ENCODE measurements at places on chromosomes 5 and 9. TPM values are rescaled to one million over a fixed set of nuclear protein-coding genes. Genes with fewer than 3 reads are reported as not detected.
A peak's percentile ranks its signal among the peaks of the same experiment; 100 is the strongest.

Gene SHROOM1
- 9.7 TPM for total RNA-seq

Gene OR1J2
- not detected for total RNA-seq

Gene DAB2
- 227 TPM for total RNA-seq

Gene CCDC69
- 1.1 TPM for total RNA-seq

Gene LCN12
- not detected for total RNA-seq

Gene SPINK4
- not detected for total RNA-seq

Gene FANCG
- total RNA-seq = 16.3 TPM

Gene LRRC19
- not detected for total RNA-seq

Gene ZNF883
- total RNA-seq = 4.5 TPM

Gene PHF24
- total RNA-seq = not detected

Gene NR2F1
- 21.6 TPM for total RNA-seq

Gene SPATA9
- total RNA-seq = 0.51 TPM

DNA sequence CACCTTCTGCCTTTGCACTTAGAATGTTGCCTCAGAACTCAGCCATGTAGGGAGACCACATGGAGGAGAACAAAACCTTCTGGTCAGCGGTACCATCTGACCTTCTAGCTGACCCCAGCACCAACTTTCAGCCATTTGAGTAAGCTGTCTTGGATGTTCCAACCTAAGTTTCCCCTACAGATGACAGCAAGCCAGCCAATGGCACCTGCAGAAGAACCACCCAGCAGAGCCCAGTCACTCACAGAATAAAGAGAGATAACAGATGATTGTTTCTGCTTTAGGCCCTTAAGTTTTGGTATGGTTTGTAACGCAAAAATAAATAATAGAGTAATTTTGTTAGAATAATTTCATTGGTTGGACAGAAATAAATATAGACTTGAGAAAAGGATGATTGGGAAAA lies 10.4 kb downstream of the DNAH5 start:
- no peak for DNase-seq

GRCh38 chr9:121249563-121249962 lies 18.4 kb upstream of the GSN start:
- DNase-seq = no peak

GRCh38 chr5:156274453-156274852 lies 52.5 kb upstream of the SGCD start:
- no peak for DNase-seq

- no peak for DNase-seq
These were observed 68.0 kb upstream of the CTNNA1 start for GRCh38 chr5:138685193-138685745.

DNA sequence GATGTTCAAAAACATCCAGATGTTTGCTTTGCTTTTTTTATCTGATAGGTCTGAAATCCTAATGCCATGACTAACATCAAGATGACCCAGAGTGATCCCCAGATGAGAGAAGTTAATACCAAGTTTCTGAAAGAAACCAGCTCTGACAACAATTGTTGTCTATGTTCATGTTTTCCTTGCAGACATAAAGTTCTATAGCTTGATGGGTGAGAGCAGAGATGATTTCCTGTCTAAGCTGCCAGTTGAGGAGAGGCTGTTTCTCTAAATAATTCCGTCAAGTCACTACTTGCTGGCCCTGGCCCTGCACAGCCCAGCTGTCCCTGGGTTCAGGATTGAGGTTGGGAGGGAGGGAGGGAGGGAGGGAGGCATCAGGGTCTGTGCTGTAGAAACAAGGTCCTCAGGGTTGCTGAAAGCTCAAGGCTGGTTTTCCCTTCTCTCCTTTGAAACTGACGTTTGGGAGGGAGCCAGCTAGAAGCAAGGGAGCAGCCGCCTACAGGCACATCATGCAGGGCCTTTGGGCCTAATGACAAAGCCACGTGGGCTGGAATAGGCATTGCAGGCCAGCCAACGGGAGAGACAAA lies 3.9 kb downstream of the SPARC start:
- DNase-seq = peak; percentile 61

GRCh38 chr5:151315998-151316597 lies 12.5 kb upstream of the SLC36A3 start:
- peak; percentile 68 for DNase-seq

GRCh38 chr9:134839455-134840125 lies 41.0 kb upstream of the FCN2 start:
- DNase-seq = no peak

- DNase-seq = no peak
These were observed 15.3 kb upstream of the NINJ1 start for GRCh38 chr9:93149361-93149760.

DNA sequence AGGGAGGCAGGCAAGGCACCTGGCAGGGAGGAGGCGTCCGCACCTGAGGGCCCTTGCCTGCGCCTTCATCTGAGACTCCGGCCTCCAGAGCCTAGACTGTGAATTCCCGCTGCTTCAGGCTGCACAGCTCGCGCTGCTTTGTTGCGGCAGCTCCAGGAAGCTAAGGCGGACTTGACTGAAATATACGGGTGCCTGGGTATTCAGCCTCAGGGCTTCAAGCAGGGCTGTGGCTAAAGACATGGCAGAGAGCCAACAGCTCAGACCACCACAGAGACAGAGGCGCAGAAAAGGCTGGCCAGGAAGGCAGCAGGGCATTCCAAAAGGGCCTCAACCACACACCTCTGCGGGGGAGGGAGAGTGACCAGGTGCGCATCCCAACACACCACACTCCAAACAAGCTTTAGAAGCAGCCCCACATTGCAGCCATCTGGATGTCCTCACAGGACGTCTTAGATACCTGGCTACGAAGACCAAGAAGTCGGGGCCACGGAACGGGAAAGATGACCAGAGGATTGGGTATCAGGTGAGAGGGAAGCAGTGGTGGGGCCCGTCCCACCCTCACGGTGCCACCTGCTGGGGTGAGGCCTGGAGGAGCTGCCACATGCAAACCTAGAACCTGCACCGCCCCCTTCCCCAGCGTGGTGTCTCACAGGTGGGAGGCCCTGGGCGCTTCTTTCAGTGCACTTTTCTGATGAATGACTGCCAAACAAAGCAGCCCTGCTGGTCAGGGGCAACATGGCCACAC lies 1.7 kb upstream of the DPH7 start:
- DNase-seq = no peak

GRCh38 chr5:143985832-143986515 lies 174.0 kb downstream of the HMHB1 start:
- peak; percentile 87 for DNase-seq

DNA sequence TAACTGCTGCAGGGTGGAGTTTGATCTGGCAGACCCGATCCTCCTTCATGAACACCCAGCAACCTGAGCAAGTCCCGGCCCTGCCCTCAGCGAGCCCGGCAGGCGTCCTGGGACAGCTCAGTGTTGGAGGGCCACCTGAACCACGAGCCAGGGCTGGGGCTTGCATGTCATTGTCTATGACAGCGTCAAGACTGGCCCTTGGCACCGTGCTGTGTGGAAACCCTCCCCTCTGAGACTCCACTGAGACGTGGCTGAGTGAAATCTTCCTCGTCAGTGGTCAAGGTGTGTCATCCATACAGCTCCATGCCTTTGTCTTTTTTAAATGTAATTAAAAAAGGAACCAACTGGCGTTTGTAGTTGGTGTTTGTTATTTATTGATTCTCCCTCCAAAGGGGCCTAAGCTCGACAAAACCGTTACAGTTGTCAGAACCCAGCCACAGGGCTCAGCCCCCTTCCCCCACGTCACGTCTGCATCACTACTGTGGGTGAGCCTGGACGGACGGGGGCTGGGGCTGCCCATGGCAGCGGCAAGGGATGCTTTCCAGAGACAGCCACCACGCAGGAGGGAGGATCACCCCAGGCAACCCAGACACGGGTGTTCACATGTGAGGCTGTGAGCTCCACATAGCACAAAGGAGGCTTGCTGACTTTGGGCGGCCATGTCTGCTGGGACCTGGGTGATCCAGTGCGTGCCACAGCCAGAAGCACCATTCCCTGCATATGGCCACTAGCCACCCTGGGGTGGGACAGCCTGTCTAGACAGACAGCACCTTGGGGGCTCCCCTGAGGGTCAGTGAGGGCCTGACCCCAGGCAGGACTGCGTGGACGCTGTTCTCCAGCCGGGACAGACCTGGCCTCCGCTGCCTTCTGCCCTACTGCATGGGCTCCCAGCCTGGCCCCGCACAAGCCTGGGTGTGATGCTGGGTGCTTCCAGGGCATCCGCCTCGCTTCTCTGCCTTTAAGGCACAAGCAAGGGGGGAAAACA lies 7.3 kb downstream of the UCK1 start:
- DNase-seq = no peak

DNA sequence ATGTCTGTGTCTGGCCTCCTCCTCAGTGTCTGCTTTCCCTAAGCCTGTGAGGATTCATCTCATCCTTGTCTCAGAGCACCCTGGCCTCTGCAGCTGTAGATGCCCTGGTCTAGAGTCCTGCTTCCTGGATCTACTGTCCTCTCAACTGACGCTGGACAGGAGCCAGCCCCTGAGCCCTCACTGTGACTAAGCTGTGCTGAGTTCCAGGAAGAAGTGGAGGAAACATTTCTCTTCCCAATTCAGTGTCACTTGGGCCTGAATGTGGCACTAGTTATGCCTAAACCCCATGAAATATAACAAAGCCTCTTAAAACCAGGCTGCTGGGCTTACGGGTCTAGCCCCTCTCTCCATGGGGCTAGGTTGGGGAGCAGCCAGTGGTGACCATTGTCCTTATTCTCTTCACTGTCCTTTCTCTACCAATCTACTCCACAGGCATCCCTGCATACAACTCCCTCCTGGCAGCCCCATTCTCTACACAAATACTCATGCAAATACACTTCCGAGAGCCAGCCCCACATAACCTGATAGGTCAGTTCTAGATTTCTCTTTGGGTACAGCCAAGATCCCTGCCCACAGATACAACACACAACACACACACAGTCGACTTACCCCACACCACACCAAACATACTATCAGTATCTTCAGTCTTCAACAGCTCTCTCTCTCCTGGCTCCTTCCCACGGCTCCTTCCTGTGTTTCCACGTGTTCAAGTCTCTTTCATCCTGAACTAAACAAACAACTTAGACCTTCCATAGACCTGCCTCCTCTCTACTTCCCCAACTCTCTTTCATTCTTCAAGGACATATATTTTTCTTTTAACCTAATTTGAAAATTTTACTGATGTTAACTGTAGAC lies 220.8 kb downstream of the SNX18 start:
- peak; percentile 69 for DNase-seq

- no peak for DNase-seq
These were observed 135.0 kb upstream of the SNX2 start for GRCh38 chr5:122639864-122640263.

DNA sequence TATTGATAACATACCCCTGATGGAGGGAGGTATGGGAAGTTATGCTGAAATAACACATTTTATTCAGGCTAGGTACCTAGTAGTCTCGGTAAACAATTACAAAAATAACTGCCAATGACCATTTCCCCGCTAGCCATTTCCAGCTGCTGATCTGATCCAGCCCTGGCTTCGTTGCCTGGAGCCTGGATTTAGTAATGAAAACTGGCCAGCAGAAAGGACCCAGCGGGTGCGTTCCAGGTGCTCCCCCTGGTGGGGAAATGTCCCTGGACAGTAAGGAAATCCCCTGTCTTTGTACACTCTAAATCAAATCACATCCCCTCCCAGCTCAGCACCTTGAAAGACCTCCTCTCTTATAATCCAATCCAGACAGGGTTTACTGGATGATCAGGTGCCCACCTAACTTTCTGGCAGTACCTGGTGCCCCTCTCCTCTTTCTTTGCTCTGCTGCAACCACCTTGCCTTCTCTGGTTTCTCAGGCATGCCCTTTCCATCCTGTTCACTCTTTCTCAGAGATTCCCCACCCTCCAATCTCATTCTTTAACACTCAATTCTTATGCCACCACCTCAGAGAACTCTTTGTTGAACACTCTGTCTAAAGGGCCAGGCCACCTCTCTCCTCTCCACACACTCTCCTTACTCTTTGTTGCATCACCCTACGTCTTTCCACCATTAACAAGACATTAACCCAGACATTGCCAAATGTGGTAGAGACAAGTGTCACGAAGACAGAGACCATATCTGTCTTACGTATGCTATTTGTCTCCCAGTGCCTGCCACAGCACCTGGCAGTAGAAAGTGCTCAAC lies 50.1 kb upstream of the SMAD5 start:
- peak; percentile 65 for DNase-seq

DNA sequence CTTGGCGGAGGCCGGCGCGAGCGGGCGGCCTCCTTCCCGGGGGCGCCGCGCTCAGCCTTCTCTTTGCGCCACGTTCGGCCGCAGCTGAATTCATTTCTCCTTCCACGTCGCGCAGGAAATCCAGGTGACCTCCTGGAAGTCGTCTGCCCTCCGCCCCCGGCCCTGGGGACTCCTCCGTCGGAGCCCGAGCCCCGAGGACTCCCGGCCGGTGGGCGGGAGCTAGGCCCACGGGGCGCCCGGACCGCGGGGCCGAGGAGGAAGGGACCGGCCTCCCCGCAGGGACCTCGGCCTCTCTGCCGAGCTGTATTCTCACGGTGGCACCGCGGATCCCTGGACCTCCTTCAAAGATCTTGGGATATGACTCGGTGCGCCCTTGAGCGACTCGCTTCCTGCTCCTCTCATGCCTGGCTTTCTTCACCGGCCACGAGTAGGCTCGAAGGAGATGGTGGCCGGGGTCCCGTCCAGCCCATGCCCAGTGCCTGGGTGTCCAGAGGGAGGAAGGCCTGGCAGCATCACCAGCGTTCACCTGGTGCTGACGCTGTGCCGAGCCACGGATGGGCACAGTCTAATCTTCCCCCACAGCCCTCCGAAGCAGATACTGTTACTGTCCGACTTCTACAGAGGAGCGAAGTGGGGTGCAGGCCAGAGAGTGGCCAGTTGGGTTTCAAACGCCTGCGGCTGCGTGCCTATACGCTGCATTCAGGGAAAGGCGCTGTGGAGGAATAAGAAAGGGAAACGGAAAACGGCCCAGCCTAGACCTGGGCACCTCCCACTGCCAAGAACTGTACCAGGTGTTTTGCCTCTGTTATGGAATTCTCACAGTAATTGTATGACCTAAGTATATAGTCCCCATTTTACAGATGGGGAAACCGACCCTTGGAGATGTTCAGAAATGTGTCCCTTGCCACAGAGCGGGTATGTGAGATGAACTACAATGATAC lies 47.3 kb downstream of the PAX5 start:
- DNase-seq = no peak

DNA sequence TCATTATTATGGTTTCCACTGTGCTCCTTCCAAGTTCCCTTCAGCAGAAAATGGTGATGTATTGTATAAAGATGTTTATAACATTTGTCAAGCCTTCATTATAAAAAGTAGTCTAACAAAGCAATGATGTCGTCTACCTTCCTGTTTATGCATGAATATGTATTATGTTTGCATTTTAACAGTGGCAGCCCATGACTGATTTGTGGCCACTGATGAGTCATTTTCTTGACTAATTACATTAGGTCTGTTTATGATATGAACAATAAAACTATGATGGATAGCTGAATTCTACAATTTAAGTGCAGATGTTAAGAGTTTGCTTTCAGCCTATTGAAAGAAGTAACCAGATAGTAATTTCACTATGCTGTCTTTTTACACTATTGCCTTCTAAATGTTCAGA lies 75.4 kb upstream of the ADAMTS19 start:
- no peak for DNase-seq

- peak; percentile 49 for DNase-seq
These were observed 45.4 kb upstream of the LIFR start for GRCh38 chr5:38601863-38602298.

DNA sequence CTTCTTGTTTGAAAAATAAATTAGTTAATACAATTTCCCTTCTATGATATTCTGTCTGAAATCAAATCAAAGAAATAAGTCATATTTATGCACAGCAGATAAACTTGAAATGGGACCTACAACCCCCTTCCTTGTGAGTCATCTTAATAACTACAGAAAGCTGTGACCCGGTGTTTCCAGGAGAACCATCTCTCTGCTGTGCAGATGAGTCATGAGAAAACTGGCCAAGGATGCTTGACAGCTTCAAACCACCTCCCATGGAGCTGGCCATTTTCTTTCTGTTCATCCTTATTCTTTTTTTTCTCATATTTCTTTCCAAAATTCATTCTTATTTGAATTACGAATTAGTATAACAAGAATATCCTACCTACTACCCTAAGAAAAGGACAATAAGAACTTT lies 43.4 kb upstream of the NR4A3 start:
- DNase-seq = peak; percentile 76
